Right hindlimb (tissue), 1 donor: ENCODE measurements at places on chromosomes 5 and 9.

DNA sequence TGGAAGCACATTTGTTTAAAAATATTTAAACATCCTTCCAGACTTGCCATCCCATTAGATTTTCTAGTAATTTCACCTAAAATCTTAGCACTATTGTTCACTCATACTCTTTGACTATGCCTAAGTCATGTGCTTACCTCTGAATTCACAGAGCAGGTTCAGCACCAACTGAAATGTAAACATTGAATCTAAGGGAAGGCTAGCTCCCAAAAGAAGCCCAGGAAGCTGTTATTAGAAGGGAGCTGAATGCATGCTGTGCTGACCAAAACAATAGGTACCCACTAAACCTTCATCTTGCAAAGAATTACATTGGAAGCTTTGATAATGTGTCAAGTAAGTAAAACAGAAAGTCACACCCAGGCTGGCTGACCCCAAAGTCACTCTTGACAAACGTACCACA is 571.3 kb downstream of the GABRG2 start:
- DNase-seq = no peak

DNA sequence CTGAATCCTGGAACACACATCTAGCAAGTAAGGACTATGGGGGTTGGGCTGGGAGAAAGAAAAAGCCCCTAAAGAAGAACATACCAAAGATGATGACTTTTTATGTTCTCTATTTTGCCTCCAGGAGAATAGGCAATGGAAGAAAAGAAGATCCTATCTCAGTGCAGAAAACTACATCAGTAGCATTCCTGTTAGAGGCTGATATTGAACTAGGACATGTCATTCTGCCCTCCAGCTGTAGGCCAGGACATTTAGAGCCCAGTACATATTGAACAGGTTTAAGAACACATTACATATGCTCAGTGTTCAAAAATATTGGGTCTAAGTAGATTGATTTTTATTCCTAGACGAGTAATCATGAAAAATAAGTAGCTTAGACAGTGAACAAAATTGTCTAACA is 24.7 kb downstream of the PRLR start:
- no peak for DNase-seq

- no peak for DNase-seq
These were observed 69.5 kb upstream of the XPA start for GRCh38 chr9:97766610-97767009.

GRCh38 chr5:2909035-2909434 is 157.6 kb upstream of the IRX2 start:
- DNase-seq = no peak

DNA sequence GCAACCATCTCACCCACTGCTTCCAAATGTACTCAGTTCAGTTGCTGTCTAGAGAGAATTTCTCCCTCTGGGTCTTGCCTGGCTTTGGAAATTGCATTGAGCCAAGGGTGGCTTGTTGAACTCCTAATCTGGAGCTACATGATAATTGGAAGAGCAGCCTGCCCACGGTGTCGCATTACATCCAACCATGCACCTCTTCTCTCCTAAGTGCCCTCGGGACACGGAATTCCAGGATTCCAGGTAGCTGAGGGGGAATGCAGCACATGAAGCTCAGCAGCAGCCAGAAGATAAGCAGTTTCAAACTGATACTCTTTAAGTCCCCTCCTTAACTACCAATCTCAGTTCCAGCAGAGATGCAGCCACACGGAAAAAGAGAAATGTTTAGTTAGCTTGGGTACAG is 509.4 kb upstream of the KLF4 start:
- DNase-seq = no peak

- no peak for DNase-seq
These were observed 12.1 kb downstream of the ZBTB34 start for GRCh38 chr9:126872516-126872915.

DNA sequence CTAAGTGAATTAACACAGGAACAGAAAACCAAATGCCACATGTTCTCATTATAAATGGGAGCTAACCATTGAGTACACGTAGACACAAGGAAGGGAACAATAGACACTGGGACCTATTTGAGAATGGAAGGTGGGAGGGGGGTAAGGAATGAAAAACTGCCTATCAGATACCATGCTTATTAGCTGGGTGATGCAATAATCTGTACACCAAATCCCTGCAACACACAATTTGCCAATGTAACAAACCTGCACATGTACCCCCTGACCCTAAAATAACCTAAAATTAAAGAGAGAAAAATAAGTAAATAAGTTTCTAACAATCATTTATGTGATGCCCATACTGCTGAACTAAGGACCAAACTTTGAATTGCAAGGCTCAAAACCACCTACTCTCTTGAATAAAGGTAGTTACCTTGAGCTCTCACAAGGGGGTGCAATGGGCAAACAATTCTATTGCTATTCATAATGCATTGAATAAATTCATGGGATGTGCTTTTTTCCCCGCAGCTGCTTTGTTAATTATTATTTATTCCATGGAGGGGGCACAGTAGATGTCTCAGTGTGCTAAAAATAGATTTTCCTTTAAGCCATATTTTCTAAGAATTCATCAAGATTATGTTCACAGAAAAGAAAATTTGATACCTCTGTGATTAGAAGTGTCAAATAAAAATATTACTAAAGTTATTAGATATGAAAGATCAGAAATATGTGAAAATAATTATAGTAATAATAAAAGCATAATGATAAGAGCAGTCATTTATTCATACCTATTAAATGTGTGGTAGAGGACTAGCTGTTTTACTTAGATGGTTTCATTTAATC is 76.2 kb upstream of the PTPN3 start:
- no peak for DNase-seq

GRCh38 chr5:22250528-22250927 is 602.6 kb downstream of the CDH12 start:
- no peak for DNase-seq
